ENCODE measurements at places on chromosomes 6 and 20.

GRCh38 chr6:294656-295565 is 2.6 kb downstream of the DUSP22 start:
- DNase-seq, result no peak

- DNase-seq, result no peak
Measured at GRCh38 chr6:54191461-54191860, 80.2 kb downstream of the MLIP start.

- no peak for DNase-seq
Measured at GRCh38 chr20:34268851-34269636, 27.8 kb downstream of the ASIP start.

DNA sequence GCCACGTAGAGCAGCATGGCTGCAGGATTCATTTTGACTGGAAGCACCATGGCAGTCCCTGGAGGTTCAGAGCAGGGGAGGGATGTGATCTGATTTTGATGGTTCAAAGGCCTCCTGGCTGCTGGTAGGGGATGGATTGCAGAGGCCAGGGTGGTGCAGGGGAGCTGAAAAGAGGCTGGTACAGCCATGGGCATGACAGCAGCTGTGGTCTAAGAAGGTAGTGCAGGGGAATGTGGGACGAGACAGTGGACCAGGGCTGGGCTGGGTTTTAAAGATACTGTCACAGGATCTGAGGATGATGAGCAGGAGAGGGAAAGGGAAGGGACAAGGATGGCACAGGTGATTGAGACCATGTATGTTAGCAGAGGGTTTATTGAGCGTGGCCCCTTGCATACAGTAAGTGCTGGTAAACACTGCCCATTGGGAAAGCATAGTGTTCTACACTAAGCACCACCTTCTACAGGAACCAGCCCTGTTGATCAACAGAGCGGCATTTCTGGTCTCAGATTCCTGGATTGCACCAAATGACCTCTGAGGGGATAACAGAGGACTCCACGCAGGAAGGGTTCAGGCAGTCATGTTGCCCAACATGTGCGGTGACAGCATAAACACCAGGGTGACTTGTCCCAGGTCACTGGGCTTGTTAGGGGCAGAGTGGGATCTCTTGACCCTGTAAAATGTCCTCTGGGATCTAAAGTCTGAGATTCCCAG is 14.5 kb upstream of the SIRPA start:
- DNase-seq, result no peak

GRCh38 chr20:36893801-36894200 is 17.9 kb downstream of the TLDC2 start:
- no peak for DNase-seq

GRCh38 chr6:68709882-68710281 is 74.8 kb downstream of the ADGRB3 start:
- DNase-seq, result no peak

DNA sequence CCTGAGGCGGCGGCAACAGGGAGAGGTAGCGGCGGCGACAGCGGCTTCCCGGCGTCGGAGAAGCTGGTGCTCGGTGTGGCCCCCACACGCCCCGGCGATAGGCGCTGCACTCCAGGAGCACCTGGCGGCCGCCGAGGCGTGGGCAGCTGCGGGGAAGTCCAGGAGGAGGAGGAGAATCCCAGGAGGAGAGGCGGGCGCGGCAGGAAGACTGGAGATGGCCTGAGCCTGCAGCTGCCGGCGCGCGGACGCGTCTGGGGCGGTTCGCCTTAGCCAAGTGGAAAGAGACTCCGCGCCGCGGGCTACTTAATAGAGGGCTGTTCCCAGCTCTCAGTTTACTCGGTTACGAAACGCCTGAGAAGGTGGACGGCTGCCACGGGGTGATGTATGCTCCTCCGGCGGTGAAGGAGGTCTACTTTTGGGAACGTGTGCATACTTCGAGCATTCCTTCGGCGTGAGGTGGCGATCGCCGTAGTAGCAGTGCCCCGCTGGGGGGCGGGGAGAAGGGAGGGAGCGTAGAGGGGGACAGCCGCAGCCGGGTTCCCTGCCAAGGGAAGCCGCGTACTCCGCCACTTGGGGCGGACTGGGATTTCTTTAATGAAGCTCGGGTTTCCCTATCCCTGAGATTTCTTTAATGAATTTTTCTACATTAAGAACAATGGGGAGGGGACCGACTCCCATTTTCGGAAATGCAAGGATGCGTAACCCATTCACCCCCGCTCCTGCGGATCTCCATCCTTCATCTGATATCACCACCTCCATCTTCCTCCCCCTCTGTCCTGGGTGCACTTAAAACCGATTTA is at the start of gene COL12A1:
Gene COL12A1 (minus strand): TSS at position 278 of the 800 bp plus-strand sequence. CDS start 3,261 bp downstream, outside the sequence.
- no peak for DNase-seq

DNA sequence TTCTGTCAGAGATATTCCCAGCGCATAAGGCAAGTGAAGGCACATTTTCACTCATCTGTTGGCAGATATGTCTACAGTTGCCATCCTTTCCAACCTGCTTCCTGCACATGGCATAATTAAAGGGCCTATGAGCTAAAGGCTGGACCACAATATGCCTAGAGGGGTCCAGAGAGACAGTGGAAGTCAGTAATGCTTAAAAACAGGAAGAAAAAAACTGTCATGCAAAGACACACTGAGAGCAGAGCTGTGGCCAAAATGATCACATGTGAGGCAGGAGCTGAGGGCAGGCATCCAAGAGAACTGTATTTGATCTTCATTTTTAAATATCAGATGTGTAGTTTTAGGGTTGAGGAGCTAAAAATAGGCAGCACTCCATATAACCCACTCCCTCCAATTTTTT is 125.0 kb upstream of the BACH2 start:
- DNase-seq, result no peak

DNA sequence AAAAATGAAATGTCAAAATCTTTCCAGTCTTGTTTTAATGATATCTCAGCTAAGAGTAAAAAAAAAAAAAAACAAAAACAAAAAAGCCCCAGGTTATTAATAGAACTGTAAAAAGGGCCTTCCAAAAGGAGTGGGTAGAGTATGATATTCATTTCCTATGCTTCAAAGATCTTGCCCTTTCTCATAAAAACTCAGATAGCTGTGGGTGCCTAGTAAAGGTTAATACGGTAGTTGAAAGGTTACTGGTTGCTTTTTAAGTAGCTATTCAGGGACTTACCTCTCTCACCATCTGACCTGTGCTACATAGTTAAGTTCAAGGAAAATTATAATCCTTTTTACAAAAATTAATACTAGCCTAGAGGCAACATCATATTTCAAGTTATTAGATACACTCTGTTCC is 14.9 kb downstream of the TRMT6 start:
- DNase-seq, result no peak

DNA sequence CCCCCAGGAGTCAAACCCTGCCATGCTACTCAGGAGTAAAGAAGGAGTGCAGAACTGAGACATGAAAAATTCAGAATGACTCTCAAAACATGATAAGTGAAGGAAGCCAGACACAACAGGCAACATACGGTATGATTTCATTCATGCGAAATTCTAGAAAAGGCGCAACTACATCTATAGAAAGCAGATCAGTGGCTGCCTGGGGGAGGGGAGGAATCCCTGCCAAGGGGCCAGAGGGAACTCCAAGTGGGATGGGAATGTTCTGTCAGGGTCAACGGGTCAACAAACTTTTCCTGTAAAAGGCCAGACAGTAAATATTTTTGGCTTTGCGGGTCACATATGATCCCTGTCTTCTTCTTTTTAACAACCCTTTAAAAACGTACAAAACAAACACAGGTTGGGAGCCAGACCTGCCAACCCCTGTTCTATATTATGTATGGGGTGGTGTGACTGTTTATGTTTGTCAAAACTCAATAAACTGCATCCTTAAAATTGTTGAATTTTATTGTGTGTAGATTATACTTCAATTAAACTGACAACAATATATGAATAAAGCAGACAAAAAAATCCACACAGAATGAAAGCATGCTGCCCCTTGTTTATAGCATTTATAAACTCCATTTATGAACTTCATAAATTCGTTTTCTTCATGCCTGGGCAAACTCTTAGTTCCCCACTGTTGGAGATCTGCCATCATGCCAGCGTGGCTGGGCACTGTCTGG is 56.6 kb upstream of the TRAF3IP2 start:
- DNase-seq, result no peak

DNA sequence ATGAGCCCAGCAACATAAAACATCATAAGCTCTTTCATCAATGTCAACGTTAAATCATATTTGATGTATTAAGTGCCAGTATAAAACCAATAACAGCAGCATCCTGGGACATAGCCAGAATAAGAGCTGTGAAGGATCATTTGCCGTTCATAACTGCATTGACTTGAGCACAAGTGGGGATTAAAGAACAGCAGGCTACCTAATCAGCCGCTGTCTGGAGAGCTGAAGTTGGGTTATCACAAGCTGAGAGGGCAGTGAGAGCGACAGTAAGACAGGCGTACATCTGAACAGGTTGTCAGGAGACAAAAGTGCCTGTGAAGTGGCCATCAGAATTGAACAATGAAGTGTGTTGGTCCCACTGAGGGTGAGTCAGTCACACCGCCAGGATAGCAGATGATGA is 269.6 kb downstream of the GRIK2 start:
- no peak for DNase-seq

- no peak for DNase-seq
Measured at GRCh38 chr6:109263873-109264700, 118.2 kb downstream of the CD164 start.

DNA sequence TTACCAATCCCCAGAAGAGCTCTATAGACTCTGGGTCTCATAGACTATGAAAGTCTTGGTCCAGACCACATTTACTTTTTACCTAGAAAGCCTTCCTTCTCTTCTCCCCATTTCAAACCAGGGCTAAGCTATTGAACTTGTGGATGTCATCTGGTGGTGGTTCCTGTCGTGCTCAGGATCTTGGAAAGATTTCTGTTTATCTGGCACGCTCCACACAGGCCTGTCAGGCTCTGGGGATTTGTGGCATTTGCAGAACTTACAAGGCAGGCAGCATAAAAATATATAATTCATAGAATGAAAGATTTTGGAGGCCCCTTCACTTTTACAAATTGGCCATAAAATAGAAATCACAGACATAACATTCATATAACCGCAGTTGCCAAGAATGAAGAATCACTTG is 188.1 kb downstream of the UST start:
- no peak for DNase-seq

GRCh38 chr20:22966787-22967464 is 68.2 kb upstream of the SSTR4 start:
- no peak for DNase-seq

- DNase-seq, result no peak
Measured at GRCh38 chr6:89731924-89732567, 87.5 kb downstream of the MDN1 start.

GRCh38 chr6:1438471-1438881 is 49.1 kb downstream of the FOXF2 start:
- DNase-seq, result no peak

DNA sequence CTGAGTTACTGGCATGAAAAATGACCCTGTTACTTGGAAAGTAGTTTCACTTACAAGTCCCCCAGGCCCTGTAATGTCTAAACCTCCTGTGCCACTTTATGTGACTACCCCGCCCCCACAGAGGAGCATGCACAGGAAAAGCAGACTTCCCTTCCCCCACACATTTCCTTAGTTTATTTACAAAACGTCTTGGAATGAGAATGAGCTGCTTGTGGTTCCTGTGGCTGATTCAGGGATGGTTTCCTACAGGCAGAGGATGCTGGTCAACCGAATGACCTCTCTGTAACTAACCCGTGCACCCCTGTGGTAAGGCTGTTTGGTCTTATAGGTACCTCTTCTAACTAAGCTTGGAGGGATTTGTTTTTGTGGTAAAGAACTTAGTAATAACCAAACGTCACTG is 28.5 kb downstream of the RSPO3 start:
- DNase-seq, result no peak

DNA sequence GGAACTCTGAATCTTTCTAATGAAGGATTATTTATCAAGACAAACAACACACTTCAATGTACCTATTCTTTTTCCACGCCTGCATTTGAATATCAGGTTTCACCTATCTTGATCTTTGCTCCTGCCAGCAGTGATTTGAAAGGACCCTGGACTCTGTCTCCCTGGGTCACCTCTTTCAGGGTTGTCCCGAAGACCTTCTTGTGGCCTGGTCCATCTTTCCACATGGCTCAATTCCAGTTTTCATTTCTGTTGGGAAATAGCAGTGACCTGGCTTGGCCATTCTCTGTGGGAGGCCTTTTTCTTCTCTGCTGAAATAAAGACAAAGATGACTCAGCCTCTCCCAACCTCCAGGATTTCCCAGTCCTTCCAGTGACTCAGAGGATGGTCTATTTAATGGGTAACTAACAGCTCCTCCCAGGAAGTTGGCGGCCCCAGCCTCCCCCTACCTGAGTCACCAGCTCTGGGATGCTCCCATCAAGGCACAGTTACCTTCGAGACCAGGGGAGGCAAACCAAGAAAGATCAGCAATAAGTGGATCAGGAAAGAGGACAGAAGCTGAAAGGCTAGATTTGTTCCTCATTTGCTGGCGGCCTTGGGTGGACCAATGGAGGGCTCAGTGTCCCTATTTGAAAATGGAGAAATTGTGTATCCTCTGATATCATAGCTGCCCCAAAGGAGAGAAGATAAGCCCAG is 120.2 kb upstream of the RNF24 start:
- no peak for DNase-seq

- DNase-seq, result no peak
Measured at GRCh38 chr6:44071670-44072451, 55.4 kb downstream of the MRPL14 start.

GRCh38 chr6:165834613-165835259 is 171.7 kb upstream of the PDE10A start:
- no peak for DNase-seq
